Endothelial cell (in vitro differentiated cells): ENCODE measurements at places on chromosomes 1 and 21.
A peak's percentile ranks its signal among the peaks of the same experiment; 100 is the strongest.

DNA sequence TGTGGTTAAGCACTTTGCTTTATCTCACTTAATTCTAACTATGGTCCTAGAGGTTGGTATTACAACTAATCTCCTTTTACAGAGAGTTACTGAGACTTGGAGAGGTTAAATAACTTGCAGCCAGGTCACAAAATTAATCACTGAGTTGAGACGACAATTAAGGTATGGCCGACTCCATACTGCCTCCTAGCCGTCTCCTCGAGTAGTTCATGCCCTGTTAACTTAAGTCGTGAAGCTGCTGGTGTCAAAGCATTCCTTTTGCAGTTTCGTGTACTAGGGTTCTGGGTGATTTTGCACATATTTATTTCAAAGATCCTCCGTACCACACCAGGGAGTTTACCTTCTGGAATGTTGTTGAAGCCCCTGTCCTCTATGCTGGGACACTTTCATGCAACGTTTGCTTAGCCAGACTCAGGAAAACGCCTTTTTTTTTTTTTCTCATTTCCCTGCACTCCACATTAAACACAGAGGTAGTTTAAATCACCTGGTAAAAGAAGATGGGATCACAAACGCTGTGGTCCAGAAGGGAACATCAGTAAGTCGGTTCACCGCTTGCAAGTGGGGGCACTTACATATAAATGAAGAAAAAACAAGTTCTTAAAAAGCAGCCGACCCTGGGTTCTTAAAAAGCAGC, 570 bp upstream of the NEK7 start:
- peak; percentile 66 for DNase-seq

DNA sequence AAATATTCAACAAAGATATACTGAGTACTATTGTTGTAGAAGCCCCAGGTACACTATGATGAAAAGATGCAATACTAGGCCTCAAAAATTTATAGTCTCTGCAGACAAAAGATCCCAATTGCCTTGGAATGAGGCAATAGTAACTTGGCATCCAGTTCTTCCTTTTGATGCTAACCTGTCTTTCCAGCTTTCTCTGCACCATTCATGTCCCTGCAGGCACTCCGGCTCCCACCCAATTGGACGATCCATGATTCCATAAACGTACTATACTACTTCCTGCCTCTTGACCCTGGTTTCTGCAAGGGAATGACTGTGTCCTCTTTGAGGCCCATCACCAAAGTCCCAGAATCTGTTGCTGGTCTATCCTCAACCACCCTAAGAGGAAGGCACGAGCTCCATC, 8.0 kb upstream of the TAGLN2 start:
- DNase-seq: no peak

DNA sequence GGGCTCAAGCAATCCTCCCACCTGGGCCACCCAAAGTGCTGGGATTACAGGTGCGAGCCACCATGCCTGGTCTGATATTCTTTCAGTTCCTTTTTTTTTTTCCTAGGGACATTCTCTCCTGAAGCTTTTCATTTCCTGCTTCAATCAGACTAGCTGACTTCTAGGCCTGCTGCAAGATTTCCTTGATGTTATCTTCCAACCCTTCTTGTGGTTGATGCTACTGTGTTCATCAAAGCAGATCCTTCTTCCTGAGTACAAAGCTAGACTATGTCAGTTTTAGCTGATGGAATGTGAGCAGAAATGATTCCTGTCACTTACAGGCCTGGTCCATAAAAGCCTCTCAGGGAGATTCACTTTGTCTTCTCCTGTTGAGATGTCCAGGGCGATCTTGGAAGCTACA, 146.4 kb downstream of the CDC7 start:
- no peak for DNase-seq

- DNase-seq: peak; percentile 85
Measured at GRCh38 chr1:204258213-204259115, 44.7 kb upstream of the GOLT1A start.

- no peak for DNase-seq
Measured at GRCh38 chr1:15618655-15619525, 1.6 kb downstream of the DDI2 start.

GRCh38 chr21:38494703-38495102, 3.6 kb downstream of the ERG start:
- no peak for DNase-seq
